ENCODE measurements at places on chromosomes 2 and 18.

GRCh38 chr18:38367473-38367872, 801.9 kb upstream of the CELF4 start:
- peak; percentile 36 for DNase-seq

DNA sequence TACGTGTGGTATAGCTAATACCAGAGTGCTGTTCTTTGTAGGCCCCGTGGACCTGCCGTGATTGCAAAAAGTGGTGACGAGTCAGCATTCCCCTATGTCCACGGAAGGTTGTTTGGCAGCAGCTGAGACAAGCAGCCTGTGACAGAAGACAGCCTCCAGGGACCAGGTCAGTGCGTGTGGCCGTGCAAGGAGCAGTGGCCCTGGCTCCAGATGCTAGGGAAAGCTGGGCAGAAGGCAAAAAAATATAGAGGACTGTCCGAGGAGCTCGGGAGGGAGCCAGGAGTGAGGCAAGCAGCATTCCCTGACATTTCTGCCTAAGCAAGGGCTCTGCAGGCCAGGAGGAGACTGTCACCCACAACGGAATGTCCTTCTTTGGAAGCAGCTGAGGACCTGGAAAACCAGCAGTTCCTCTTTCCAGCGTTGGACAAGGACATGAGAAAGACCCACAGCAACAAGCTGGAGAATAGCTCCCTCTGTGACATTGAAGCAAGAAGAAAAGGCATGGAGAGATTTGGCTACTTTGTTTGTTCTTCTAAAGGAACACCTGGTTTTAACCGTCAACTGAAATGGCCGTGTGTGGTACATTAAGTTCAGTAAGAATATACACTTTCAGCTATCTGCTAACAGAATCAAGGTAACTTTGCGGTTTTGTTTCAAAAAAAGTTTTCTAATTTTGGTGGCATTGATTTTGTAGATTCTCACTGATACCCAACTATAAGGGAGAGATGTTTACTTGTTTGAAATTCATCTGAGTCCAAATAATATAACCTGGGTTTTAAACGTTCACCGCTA, 58.3 kb downstream of the NPAS2 start:
- DNase-seq, result no peak

GRCh38 chr2:52474091-52474490, 1293.5 kb upstream of the CHAC2 start:
- DNase-seq, result no peak

GRCh38 chr2:153443106-153443505, 35.5 kb downstream of the RPRM start:
- no peak for DNase-seq

- no peak for DNase-seq
Measured at GRCh38 chr2:70463581-70463980, 90.0 kb downstream of the TGFA start.

DNA sequence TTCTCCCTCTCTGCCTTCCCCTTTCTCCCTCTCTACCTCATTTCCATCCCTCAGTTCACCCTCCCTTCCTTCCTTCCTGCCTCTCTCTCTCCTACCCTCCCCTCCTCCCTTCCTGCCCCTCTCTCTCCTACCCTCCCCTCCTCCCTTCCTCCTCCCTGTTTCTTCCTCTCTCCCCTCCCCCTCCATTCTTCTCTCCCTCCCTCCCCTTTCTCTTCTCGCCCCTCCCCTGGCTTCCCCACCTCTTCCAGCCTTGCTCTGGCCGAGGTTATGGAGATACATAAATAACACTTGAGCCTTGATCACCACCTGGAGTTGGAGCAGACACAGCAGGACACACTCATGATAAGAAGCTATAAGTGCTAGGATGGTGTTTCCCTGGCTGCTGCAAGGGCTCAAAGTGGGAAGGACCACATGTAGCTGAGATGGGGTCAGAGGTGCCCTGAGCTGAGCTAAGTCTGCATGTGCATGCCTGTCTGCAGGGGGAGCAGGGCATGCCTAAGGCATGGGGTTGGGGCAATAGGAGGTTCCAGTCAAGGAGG, 326.1 kb upstream of the HS6ST1 start:
- no peak for DNase-seq

- DNase-seq, result no peak
Measured at GRCh38 chr2:160826496-160826895, 332.9 kb upstream of the RBMS1 start.

GRCh38 chr2:199590321-199591203, 132.8 kb upstream of the SATB2 start:
- DNase-seq, result no peak

GRCh38 chr2:6973895-6974545, 56.8 kb downstream of the RNF144A start:
- no peak for DNase-seq

DNA sequence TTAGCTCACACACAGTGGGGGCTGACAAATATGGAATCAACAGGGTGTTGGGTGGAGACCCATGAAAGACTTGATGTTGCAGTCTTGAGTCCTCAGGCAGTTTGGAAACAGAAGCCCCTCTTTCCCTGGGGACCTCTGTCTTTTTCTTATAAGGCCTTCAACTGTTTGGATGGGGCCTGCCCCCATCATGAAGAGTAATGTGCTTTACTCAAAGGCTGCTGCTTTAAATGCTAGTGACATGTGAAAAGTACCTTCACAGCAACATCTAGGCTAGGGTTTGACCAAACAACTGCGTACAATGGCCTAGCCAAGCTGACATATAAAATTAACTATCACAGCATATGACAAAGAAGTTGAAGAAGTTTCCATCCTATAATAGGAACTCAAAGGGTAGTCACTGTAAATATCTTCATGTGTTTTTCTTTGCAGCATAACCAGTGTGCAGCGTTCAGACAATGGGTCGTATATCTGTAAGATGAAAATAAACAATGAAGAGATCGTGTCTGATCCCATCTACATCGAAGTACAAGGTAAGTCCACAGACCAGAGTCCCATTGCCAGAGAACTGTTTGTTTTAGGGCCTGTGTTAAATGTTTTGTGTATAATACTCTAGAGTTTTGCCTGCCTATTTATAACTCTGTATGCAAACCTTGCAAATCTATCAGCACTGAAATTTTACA, 46.3 kb downstream of the MERTK start:
- no peak for DNase-seq

DNA sequence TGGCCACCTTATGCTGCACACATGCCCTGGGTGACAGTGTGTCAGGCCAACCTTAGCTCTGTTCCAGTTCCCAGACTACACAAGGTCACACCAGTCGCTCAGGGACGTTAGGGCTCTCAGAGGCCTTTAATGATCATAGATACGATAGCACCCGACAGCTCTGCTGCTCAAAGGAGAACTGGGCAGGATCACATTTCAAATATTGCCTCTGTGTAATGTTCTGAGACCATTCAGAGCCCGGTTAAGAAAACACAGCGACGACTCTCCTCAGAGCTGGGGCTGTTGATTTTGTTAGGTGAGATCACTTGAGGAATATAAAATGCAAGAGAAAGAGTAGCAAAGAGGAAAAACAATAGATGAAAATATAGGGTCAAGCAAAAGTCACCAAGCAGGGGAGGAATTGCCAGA, 166.6 kb upstream of the TANK start:
- DNase-seq, result no peak

DNA sequence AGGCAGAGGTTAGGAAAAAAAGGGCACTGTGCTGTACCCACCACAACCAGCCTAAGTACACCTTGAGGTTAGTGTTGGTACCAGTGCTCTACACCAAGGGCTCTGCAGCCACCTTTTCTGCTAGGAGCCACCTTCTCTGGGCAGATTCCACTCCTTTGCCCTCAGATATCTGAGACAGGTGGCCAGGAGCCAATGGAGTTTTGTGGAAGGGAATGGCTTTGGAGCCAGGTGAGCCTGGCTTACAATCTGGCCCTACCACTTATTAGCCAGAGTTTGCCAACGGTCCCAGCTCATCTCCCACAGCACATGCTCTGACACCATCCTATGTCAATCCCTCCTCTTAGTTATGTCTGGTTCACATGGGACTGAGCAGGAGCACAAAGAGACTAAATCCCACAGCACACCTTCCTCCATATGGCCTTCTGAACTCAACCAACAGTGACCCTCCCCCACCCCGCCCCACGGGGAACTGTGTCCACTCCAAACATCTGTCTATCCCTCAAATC, 77.5 kb downstream of the CLHC1 start:
- no peak for DNase-seq

DNA sequence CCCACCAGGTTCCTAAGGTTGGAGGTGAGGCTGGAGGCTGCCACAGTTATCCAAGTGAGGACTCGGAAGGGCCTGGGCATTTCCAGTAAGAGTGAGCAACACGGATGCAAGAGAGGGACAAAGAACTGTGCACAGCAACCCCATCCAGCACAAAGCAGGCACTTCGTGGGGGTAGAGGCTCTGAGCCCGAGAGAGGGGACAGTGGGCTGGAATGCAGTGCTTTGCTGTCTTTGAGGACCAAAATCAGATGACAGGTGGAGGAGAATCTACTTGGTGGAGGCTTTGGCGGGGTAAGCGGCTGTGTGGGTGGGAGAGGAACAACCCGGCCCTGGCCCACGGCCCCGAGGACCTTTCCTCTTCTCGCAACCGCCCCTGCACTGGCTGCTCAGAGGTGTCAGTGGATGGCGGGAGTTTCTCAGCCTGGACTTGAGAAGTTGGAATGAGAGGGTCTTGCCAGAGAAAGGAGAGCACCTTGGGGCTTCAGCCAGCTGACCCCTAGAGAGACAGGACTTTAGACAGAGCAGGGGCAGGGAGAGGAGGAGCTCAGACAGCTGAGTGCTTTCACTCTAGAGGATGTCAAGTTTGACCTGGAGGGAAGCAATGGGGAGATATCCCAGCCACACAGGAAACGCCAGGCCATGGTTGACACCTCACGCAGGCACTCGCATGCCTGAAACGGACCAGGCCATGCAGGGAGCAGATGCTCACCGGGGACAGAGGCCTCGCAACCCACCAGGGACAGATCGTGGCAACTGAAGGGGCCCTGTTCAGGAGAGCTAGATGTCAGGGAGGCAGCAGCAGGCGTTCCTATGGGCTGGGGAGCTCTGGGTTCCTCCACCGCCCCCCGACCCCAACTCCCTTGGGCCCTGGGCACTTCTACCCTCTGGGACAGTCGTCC, 11.6 kb downstream of the RAMP1 start:
- no peak for DNase-seq

- no peak for DNase-seq
Measured at GRCh38 chr2:27724191-27724590, 47.3 kb upstream of the MRPL33 start.

GRCh38 chr18:73893880-73894279, 253.8 kb downstream of the FBXO15 start:
- no peak for DNase-seq

- no peak for DNase-seq
Measured at GRCh38 chr2:27566628-27567027, 16.2 kb upstream of the ZNF512 start.

DNA sequence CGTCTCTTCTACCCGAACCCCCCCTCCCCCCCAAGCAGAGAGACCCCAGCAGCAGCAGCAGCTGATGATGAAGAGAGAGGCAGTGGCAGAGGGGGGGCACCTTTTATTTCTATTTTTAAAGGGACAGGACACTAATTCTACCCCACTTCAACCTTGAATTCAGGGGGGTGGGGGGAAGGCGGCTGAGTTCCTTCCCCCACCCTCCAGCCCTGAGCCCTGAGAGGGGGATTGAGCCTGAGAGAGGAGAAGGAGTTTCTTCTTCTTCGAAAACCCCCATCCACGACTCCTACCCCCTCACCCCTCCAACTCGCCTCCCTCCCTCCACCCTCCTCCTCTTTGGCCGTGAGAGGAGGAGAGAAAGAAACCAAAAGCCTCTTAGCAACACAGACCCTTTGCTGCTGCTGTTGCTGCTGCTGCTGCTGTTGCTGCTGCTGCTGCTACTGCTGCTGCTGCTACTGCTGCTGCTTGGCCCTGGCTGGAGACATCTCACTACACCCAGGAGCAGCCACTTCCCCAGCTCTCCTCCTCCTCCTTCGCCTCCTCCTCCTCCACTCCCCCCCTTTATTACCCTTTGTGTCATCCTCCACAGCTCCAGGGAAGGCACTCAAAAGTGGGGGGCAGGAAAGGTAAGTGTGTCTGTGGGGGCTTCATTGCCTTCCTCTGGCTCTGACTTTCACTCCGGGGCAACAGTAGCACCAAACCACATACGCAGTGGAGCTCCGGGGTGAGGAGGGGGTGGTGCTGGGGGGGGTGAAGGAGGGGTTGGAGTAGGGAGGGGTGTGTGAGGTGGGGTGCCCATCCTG, at the start of gene MBD5:
TSS of gene MBD5 (plus strand) at position 33 of the 803 bp plus-strand sequence.
- peak; percentile 52 for DNase-seq

Measured in NCI-H146 (cell line).